Effector CD8-positive, alpha-beta T cell (primary cell): ENCODE measurements at places on chromosomes 7 and 10.

DNA sequence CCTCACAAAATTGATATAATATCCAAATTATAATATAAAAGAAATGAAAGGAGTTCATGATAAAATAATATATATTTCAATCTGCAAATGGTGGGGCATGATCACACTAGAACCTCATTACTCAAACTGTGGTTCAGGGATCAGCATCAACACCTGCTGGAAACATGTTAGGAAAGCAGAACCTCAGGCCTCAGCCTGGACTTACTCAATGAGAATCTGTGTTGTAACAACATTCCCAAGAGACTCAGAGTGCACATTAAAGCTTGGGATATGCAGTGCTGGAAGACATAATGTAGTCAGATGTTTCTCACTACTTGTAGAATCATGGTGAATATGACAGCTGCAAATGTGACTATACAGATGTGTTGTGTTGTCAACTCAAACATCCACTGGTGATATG lies 81.7 kb upstream of the ITPRID1 start:
- no peak for DNase-seq

GRCh38 chr7:31710171-31710570 lies 23.2 kb downstream of the PPP1R17 start:
- DNase-seq: no peak

GRCh38 chr7:135253851-135254771 lies 20.5 kb downstream of the STRA8 start:
- no peak for DNase-seq

DNA sequence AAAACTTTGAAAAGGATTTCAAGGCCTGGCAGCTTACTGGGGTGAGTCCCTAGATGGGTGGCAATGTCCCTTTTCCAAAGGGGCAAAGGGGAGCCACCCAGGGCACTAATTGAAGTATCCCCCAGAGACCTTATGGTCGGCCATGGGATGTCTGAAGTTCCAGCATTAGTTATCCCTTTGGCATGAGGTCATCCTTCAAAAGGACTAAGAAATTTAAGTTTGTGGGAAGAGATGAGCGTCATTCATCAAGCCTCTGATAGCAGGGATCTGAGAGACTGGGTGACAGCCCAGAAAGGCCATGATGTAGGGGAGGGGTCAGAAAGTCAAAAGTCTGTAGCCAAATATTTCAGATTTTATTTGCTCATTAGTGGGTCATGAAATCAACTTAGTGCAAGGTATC lies 195.3 kb downstream of the ZNF438 start:
- no peak for DNase-seq

DNA sequence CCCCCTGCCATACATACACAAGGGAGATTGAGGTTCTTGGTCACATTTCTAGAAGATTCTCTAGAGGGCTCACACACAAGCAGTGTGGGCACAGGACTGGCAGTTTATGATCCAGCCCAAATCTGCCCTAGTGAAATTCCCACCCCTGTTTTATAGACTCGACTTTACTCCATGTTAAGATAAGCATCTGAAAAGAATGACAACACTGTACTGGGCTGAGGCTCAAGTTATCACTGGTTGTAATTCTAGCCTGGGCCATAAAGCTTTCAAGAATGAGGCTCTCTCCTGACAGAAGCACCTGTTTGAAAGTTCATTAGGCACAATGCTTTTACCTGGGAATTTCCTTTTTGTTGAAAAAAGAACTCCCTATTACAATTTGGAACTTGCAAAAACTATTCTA lies 195.6 kb upstream of the GLI3 start:
- DNase-seq: no peak

GRCh38 chr10:94235461-94235860 lies 127.3 kb downstream of the NOC3L start:
- DNase-seq: no peak

- no peak for DNase-seq
Measured at GRCh38 chr7:1529383-1530116, 952 bp upstream of the MAFK start.

DNA sequence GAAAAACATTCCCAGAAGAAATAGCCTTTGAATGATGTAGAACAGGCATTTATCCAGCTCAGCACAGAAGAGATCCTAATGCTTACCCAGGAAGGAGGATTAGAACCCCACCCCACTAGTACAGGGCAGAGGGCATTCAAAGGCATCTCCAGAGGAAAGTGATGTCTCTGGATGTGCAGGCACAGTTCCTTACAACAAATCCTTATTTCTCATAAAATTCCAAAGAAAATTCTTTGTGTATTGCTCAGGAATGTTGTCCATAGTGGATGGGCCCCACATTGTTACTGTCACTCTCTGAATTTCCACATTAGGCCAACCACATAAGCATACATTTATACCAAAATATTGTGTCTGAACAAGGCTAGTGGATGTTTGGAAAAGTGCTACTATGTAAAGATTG lies 243.0 kb downstream of the ADRA2A start:
- no peak for DNase-seq

DNA sequence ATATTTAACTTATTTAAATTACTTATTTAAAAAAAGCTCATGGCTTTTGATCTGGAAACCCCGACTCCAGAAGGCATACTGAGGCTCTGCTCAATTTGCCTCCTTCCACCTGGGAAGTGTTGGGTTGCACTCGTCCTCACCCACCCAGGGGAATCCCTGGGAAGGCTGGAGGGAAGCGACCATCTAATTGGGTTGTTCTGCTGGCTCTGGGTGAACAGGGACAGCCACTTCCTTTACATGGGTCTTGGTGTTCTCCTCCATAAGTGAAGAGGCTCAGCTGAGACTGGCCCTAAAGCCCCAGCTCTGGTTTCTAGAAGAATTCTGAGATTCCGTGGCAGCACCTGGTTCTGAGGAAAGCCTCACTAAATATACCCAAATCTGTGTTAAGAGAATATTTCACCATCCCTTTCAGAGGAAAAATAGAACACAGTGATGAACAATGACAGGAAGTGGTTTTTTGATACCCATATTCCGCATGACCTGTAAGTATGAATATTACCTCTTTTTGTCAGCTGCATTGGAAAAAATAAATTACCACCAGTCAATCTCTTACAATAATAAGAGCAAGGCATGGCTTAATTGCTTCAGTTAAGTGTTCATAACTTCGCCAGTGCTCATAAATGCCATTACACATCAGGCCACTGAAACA lies 131.1 kb upstream of the SHH start:
- DNase-seq: no peak

GRCh38 chr10:94361171-94361794 lies 1.5 kb downstream of the NOC3L start:
- no peak for DNase-seq

DNA sequence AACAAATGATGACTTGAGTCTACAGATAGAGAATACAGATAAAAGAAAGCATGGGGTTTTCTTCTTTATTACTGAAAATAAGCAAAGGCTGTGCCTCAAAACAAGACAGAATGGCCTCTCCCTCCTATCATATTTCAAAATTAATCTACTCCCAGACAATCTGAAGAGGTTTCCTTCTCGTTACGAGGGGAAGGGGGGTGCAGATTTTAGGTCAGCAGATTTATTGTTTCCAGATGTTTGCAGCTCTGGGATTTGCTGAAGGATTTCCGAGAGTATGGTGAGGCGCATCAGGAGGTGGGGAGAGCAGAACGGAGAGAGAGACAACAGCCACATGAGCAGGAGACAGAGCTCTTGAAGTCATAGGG lies 89.8 kb downstream of the KIAA1549 start:
- DNase-seq: no peak

DNA sequence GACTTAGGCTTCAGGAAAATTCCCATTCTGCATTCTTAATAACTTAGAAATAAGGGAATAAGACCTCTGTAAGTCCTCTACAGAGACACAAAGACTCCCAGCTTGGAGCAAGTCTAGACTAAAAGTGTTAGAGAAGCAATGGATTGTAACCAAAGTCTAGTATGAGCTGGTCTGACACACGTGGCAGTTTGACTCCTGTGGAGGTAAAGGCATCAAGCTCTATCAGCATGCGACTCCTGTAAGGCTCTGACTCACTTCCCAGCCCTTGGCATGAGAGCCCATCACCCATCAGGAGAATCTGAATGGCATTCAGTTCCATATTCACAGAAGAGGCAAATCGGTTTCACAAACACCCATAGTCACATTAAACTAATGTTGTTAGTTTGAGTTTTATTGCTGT lies 4.4 kb upstream of the VSTM4 start:
- DNase-seq: no peak

DNA sequence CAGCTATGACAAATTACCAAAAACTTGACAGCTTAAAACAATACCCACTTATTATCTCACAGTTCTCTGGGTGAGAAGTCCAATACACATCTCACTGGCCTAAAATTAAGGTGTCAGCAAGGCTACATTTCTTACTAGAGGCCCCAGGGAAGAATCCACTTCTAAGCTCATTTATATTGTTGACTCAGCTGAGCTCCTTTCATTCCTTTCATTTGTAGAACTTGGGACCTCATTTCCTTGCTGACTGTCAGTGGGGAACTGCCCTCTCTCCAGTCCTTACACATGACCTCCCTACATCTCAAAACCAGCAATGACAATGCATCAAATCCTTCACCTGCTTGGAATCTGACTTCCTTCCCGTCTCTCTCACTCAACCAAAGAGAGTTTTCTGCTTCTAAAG lies 240.3 kb downstream of the IPMK start:
- no peak for DNase-seq

GRCh38 chr10:6030217-6030616 lies 31.9 kb downstream of the IL2RA start:
- no peak for DNase-seq

- no peak for DNase-seq
Measured at GRCh38 chr7:106618480-106618879, 42.5 kb downstream of the CCDC71L start.

- no peak for DNase-seq
Measured at GRCh38 chr10:22477334-22478287, 132.3 kb downstream of the SPAG6 start.

GRCh38 chr10:95297402-95297801 lies 6.6 kb upstream of the PDLIM1 start:
- DNase-seq: no peak

DNA sequence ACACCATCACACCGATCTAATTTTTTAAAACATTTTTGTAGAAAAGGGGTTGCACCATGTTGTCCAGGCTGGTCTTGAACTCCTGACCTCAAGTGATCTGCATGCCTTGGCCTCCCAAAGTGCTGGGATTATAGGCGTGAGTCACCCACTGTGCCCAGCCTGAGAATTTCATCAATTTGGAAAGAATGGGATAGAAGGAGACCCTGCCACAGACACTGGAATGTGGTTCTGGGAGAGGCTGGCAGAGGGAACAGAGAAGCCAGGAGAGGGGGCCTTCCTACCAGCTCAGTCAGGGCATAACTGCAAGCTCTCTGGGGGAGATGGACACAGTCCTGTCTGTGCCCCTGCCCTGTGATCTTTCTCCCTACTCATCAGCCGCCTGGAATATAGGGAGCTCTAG lies 42.1 kb upstream of the MKRN1 start:
- no peak for DNase-seq

- DNase-seq: no peak
Measured at GRCh38 chr10:123835575-123835974, 56.0 kb downstream of the CPXM2 start.

GRCh38 chr7:69790977-69791724 lies 192.9 kb downstream of the AUTS2 start:
- DNase-seq: no peak

- DNase-seq: no peak
Measured at GRCh38 chr10:70296406-70296899, 12.6 kb upstream of the NPFFR1 start.

- DNase-seq: no peak
Measured at GRCh38 chr10:349081-349480, 213.8 kb downstream of the ZMYND11 start.

GRCh38 chr7:42210779-42211178 lies 26.2 kb downstream of the GLI3 start:
- DNase-seq: no peak

GRCh38 chr10:4359003-4359402 lies 467.0 kb upstream of the AKR1E2 start:
- DNase-seq: no peak

DNA sequence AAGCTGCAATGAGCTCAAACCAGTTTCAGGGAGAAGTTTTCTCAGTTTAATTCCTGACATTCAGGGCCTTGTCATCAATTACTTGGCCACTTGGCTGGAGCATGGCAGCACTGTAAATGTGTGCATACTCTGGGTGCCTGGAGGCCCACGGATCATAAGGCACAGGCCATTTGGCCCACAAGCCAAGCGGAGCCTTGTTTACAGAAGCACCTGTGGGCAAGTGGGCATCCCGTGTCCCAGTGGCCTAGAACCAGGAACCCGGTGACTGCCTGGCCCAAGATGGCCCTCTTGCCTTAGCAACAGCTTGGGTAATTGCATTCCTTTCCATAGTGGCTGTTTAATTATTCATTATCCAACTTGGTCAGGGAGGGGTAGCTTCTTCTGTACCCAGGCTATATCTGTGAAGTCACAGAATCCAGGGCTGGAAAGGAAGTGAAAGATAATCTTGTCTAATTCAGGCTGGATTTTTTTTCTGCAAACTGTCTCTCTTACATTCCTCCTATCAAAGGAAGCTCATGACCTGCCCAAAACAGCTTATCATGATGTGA lies 426.4 kb upstream of the ZMIZ1 start:
- DNase-seq: no peak

GRCh38 chr10:133275684-133276092 lies 980 bp downstream of the ADAM8 start:
- DNase-seq: peak; percentile 18

GRCh38 chr7:31087351-31087750 lies 35.2 kb downstream of the ADCYAP1R1 start:
- DNase-seq: no peak

- no peak for DNase-seq
Measured at GRCh38 chr10:126420567-126421300, 32.5 kb upstream of the ADAM12 start.

GRCh38 chr7:116970238-116970910 lies 17.1 kb downstream of the ST7 start:
- no peak for DNase-seq

GRCh38 chr10:11245510-11245909 lies 227.8 kb downstream of the CELF2 start:
- no peak for DNase-seq

- DNase-seq: no peak
Measured at GRCh38 chr7:135197343-135197742, 14.0 kb downstream of the WDR91 start.

DNA sequence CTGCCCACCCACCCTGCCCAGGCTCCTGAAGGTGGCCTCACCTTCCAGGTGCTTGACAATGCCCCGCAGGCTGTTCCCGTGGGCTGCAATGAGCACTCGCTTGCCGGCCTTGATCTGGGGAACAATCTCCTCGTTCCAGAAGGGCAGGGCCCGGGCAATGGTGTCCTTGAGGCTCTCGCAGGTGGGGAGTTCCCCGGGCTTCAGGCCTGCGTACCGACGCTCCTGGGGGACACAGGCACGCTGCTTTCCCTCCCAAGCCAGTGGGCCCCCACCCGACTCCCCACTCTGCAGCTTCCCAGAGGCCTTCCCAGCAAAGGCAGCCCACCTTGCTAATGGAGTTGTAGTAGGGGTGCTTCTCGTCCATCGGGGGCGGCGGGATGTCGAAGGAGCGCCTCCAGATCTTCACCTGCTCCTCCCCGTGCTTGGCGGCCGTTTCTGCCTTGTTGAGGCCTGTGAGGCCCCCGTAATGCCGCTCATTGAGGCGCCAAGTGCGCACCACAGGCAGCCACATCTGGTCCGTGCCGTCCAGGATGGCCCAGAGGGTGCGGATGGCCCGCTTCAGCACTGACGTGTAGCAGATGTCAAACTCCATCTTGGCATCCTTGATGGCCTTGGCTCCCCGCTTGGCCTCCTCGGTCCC lies 456 bp downstream of the PGAM2 start:
- DNase-seq: no peak

GRCh38 chr10:100930368-100930767 lies 17.6 kb downstream of the SLF2 start:
- no peak for DNase-seq
